Foreskin fibroblast (primary cell): ENCODE measurements at places on chromosomes 7 and 10.

DNA sequence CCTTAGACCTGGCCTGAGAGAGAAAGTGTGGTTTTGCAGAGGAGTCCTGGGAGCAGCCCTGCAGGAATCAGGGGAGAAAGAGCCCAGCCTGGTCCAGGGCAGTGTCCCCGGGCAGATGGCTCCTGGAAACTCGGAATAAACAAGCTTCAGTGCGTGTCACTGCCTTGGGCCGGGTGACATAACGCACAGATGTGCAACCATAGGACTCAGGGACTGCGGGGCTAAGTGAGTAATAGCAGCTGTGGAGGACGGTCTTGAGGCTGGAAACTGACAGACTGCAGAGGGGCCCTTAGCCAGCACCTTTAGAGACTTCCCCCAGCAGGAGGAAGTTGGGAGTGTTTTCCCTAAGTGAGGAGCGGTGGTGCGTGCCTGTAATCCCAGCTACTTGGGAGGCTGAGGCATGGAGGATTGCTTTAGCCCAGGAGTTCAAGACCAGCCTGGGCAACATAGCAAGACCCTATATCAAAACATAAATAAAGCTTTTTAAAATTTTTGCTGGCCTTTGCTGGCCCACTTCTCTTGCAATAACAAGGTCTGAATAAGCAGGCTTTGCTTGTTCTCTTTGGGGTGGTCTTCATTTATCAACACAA, 5.3 kb upstream of the CLIP2 start:
- DNase-seq: peak; percentile 42

GRCh38 chr7:151272405-151272804, 23.9 kb upstream of the SMARCD3 start:
- no peak for DNase-seq

DNA sequence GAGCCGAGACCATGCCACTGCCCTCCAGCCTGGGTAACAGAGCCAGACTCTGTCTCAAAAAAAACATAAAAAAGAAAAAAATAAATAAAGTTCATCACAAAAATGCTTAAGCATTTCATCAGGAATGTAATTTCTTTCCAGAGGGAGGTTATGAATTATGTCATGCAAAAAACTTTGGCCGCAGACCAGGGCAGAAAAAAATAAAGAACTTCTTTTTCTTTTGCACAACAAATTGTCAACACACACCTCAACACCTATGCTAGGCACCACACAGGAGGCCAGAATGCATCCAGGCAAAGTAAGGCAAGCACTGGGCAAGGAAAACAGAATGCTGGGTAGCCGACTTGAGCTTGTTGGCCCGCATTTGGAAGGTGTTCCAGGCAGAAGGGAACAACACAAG, 3.9 kb downstream of the C10orf62 start:
- DNase-seq: no peak

DNA sequence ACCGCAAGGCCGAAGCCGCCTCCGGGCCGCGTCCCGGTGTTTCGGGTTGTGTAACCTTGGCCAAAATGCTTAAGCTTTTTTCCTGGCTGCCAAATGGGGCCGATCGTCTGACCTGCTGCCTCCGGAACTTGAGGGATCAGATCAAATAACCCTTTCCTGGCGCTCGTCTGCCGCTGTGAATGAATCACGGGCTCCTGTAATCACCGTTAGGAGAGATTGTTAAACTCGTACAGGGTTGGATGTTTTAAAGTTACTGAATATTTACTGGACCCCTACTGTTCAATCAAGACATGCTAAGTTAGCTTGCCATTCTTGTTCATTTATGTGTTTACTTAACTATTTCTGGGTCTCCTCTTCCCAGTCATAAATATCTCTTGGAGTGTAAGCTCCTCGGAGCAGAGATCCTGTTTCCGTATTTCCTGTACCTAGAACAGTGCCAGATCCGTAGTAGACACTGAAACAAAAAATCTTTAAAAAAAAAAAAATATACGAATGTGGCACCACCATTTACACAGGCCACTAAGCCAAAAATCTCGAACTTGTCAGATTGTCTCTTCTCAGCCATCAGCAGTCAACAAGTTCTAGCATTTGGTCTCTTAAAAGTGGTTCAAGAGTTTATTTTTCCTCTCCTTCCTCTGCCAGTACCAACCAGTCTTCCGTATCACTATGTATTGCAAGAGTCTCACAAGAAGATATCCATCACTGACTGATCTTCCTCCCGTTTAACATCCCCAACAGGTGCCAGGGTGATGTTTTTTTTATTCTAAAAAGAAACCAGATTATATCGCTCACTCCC, 650 bp upstream of the TM9SF3 start:
- DNase-seq: peak; percentile 87

DNA sequence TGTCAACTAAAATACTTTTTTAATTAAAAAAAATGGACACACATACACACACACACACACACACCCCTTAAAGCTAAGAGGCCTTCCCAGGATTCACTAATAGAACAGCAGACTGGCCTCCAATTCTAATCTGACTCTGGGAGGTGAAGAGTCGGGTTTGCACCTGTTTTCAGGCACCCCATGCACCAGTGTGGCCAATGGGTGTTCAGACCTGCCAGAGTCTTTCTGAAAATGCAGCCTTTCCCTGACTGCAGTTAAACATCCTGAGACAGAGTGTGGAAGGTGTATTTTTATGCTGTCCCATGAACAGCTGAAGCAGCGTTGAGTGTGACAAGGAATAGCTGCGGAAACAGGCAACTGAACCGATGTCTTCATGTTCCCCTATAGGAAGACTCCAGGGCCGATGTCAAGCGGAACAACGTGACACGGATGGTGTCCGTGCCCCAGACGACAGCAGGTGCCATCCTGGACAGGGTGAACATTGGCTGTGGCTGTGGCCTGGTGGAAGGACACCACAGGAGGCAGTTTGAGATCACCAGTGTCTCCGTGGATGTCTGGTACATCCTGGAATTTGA, 74.6 kb upstream of the LYZL2 start:
- DNase-seq: no peak

DNA sequence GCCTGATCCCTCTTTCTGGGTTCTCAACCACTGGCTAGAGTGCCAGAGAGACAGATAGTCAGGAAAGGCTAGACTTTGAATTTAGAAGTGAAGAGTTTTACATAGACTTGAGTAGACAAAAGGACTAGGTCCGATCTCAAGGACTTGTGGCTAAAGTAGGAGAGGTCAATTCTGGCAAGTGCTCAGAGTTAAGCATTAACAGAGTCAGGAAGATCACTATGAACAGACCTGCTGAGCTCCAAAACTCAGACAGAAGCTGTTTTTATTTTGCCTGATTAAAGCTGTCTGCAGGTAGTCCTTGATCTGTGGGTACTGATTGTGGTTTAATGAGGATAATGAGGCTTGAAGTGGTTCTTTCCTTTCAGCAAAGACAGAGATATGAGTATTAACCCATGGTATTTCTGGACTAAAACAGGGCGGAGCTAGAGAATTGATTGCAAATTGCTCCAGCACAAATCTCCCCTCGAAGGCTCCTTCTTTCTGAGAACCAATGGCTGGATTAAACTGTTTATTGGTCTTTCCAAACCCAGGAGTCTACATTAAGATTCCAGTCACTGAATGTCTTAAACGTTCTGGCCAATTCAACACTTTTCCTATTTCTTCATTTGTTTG, 423.2 kb downstream of the IPMK start:
- no peak for DNase-seq

DNA sequence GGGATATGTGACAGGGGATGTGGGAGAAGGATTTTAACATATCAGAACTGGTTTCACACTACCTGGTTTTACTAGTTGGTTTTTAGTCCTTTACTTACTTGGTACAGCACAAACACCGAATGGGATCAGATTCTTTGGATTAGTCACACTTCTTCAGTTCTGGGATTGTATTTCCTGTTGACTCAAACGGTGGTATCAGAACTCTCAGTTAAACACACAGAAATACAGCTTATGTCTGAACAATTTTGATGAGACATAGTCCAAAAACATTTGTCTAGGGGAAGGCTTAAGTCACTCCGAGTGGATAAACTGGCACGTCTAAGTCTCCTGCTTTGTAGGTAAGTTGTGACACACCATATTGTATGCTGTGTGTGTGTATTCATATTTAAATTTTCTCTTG, 480.5 kb downstream of the PHTF2 start:
- peak; percentile 83 for DNase-seq

DNA sequence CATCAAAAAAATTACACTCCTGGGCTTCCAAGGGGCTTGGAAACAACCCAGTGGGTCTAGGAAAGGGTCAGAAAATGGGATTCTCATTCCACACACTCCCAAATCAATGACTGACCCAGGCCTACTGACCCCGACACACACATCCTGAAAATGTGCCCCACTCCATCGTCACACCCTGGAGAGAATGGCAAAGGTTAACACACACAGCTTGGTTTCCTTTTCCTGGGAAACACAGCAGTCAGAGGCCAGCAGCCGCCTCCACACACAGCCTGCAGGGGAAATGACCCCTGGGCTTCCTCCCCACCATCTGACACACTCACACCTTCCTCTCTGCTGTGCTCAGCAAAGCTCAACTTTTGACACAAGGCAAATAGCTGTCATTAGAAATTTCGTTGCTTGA, 42.9 kb downstream of the SH3PXD2A start:
- no peak for DNase-seq

DNA sequence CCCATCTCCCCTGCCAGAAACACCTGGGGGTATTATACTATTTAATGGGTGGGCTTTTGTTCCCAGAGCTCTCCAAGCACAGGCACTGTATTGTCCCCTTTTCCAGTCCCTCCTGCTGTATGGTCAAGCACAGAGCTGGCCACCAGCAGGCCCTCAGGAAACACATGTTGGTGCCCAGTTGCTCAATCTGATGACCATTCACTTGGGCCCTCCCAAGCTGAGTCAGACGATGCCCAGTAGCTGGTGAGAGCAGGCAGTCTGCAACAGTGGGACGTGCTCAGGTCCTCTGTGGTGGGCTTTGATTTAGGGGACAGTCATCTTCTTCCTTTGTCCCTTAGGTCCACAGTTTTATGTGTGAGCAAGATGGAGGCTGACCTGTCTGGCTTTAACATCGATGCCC, 11.8 kb downstream of the SFXN2 start:
- peak; percentile 69 for DNase-seq

- no peak for DNase-seq
These were observed 202.2 kb downstream of the CACNA2D1 start for GRCh38 chr7:82241356-82241755.

DNA sequence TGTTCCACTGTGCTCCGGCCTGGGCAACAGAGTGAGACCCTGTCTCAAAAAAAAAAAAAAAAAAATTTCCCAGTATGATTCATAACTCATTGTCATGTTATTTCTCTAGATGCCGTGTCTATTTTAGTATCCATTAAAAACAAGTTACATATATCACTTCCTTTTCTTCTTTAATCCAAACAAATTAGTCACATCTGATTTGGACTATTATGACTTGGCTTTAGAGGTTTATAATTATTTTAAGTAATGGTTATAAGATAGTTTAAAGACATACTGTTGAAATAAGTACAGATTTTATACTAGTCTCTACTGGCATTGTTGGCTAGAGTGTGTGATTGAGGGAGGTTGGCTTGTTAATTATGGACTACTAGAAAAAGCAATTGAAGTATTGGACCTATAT, 53.3 kb downstream of the ZMYND11 start:
- peak; percentile 22 for DNase-seq

DNA sequence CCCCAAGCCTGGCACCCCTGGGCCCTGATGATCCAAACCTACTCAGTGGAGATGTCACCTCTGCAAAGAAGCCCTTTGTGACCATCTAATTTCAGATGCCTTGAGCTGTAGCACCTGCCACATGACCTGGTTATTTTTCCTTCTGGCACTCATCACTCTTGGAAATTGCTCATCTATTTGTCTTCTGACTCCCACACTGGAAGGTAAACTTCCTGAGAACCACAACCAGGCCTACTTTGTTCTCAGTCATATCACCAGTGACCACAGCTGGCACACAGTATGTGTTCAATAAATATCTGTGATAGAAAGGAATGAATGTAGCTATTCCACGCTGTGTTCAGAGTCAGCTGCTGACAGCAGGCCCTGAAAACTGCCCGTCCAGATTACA, 97.1 kb downstream of the SH3PXD2A start:
- DNase-seq: peak; percentile 53
